ENCODE measurements at places on chromosomes 3 and 15.

DNA sequence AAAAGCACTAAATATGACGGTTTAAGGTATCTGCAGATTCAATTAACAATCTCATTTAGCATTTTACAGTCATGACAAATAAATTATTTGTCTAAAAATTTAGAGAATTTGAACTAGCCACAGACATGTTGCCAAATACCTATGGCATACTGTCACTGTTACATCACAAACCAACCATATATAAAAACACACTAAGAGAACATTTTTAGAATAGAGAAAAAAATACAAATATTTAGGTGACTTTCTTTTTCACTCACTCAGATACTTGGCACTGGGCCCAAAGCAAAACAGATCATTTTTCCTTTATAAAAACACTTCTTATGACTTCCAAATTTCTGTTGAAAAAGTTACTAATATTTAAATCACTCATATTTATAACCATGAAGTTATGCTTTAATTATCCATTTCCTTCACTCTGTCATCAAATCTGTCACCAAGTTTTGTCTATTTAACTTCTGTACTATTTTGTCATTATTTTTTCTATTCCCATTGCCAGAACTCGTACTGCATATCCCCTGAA lies 644.7 kb downstream of the OTOL1 start:
- DNase-seq, result no peak

- DNase-seq, result no peak
Observed at GRCh38 chr3:169060037-169060436, 603.5 kb downstream of the MECOM start.

GRCh38 chr15:36256404-36256807 lies 323.0 kb upstream of the CDIN1 start:
- no peak for DNase-seq

- no peak for DNase-seq
Observed at GRCh38 chr3:186432189-186432588, 70.2 kb upstream of the DGKG start.

- no peak for DNase-seq
Observed at GRCh38 chr3:160398820-160399124, 253 bp downstream of the IFT80 start.

DNA sequence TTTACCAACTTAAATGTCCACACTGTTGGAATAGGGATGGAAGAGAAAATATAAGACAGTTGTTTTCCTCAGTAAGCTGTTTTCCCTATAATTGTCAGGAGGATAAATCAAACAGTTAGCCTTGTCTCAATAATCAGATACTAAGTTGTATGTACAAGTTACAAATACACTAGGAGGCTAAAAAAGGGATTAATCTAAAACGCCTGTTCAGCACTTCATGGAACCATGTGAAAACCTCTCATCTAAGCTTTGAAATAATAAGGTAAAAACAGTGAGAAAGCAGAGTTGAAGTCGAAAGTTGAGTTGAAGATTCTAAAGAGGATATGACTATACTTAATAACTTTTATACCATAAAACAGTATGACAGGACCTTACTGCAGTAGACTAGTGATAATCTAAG lies 62.0 kb downstream of the CALML4 start:
- DNase-seq, result no peak

DNA sequence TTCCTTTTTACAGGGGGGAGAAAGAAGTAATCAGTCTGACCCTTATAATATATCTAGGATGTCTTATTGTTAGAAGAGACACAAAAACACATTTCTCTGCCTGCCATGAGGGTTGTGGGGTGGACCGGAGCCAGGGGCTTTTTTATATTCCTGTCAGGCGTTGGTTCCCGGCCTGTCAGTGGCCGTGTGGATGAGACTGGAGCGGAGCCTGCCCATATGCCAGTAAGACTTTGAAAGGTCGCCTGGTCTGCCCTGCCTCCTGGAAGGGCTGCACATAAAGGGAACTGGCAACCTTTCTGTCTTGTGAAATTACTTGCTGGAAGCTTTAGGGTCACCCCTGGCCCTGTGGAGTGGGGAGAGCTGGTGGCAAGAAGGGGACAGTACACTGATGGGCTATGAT lies 34.7 kb downstream of the MAP3K13 start:
- no peak for DNase-seq

DNA sequence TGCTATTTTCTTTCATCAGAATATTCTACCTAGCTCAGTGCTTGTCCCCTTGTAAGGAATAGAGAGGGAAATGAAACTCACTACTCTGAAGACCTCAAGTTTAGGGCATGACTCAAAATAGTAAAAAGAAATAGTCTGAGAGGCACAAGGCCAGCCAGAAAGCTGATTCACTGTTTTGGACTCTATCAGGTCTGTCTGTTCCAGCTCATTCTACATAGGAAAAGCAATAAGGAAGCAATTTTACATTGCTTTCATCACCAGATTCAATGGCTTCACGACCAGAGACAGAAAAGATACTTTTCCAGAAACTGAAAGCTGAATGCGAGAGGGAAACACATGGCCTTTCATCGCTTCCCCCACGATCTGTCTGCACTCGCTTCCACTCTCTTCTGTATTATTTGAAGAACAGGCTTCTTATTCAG lies 276.0 kb downstream of the GBE1 start:
- DNase-seq, result no peak

DNA sequence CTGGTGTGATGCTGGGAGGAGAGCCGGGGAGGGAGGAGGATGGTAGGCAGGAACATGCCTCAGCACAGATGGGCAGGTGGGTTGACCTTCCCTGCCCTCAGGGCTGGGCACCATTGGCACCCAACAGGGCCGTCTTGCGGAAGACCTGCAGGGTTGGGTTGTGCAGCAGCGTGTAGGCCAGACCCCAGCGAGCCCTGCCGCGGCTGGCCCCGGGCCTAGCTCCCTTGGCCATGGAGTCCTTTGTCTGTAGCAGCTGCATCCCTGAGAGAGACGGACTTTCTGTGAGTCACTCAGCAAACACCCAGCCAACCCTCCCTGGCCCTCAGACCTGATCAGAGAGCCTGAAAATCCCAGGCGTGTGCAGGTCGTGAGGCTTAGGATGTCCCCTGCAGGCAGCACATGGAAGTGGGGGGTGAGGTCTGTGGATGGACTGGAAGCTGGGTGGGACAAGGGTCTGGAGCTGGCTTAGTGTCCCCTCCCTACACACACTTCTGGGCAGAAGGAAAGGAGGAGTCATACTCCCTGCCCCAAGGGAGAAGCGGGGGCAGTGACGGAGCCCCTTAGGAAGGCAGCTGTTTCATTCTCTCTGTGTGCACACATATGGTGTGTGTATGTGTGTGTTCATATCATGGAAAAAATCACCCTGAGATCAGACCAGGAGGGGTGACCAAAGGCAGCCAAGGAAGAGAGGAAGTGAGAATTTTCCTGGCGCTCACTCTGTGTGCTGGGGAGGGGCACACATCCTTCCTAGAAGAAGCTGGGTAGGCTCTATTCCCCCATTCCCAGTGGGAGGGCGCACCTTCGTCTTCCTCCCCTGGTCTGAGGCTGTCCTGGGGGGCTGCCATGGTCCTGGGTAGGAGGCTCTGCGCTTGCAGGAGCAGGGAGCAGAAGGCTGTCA lies 6.7 kb downstream of the ISLR start:
- DNase-seq, result no peak

DNA sequence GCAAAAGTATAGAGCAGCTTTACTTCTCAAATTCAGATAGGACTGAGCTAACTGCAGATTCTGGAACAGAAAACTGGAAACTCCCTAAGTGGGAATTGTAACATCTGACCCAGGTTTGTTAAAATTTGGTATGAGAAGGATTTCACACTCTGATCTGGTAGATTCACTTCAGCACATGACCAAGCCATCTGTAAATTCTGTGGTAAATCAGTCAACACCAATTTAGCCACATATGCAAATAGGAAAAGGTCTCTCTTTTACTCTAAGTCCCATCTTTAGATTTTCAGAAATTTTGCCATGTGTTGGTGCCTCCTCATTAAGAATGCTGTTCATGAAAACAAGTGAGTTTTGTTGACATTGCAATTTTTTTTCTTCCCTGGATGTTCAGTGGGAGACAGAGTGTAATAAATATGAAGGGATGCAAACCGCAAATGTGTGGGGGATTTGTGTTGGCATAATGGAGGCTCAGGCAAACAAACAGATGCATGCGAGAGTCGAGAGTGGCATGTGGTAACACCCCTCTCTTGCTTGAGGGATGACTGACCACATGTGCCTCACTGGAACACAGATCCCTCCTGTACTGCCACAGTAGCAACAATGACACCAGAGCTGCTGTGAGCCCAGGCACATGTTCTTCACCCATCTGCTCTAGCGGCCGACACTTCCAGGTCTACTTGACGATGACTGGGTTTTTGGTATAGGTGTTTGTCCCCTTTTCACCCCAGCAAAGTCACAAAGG lies 146.6 kb downstream of the FEZF2 start:
- DNase-seq, result no peak

GRCh38 chr3:23206366-23206765 lies 3.2 kb downstream of the UBE2E2 start:
- no peak for DNase-seq

DNA sequence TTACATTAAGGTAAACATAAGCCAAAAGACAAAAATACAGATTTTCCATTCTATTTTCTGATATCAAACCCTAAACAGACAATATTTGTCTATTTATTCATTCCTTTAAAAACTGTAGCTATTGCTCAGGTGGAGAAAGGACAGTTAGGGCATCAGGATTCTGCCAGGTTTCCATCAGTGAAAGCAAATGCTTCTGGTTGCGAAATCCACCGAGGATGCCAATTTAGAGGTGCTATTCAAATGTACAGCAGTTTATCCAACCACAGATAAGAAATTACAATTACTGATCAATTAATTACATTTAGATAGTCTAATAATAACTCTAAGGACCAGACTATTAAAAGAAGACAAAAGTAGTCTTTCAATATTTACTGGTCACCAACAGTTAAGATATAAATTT lies 3.9 kb downstream of the TOMM70 start:
- no peak for DNase-seq

GRCh38 chr3:166360720-166361119 lies 523.5 kb upstream of the BCHE start:
- DNase-seq, result no peak

DNA sequence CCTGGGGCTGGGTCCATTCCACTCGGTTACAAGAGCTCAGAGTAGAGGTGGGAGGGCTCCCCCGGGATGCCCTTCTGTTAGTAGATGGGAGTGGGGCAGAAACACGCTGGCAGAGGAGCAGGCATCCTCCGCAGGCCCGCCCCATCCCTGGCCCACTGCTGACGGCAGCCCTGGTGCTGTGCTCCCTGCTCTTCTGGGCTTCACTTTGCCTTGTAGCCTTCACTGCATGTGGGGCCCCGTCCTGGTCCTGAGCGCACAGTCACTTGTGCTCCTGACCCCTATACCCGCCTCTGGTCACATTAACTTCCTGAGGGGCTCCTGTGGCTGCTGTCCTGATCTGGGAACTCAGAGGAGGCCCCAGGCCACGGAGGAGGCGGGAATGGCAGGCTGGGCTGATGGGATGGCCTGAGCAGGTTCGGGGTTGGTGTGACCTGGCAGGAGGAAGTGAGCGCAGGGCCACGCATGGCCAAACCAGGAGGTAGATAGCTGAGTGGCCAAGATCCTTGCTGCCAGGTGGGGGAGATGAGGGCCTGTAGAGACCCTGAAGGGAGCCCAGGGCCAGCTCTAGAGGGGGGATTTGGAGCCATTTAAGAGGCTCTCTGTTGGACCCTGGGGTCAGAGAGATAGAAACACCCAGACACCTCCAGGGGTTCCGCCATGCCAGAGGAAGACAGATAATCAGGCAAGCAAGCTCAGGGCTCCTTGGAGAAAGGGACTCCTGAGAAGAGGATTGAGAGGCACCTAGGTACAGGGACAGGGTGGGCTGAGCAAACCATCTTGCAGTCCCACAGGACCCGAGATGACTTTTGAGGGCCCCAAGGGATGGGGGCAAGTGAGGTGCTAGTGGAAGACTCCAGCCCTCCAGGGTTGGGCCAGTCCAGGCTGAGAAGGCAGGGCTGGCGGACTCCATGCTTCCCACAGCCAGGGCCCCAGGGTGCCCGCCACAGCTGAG lies 92.2 kb upstream of the PRR23E start:
- DNase-seq, result no peak

- no peak for DNase-seq
Observed at GRCh38 chr3:69082361-69082760, 2.2 kb upstream of the UBA3 start.

DNA sequence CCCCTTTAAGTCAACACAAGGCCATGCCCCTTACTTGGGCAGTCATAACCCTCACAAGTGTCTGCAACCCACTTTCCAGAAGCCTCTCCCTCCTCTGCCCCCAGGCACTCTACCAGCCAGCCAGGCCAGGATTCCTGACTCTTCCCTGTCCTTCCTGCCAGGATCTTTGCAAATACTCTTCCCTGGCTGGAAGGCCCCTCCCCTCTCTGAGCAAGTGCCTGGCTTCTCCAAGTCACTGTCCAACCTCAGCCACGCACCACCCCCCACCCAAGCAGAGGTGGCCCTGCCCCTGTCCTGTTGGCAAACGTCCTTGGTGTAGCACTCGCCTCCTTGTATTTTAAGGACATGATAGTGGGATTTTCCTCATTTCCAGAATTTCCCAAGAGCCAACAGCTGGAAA lies 54.7 kb upstream of the USP3 start:
- DNase-seq, result no peak

- DNase-seq, result no peak
Observed at GRCh38 chr3:190840146-190840545, 22.3 kb downstream of the GMNC start.

- no peak for DNase-seq
Observed at GRCh38 chr3:120147072-120147871, 53.0 kb upstream of the GSK3B start.
